H7 (cell line): ENCODE measurements at places on chromosomes 4 and X. TPM values are rescaled to one million over a fixed set of nuclear protein-coding genes. Genes with fewer than 3 reads are reported as not detected.

- no peak for DNase-seq
Measured at GRCh38 chr4:13601048-13601447, 26.5 kb downstream of the BOD1L1 start.

GRCh38 chr4:93065790-93066189, 762.0 kb downstream of the GRID2 start:
- no peak for DNase-seq

GRCh38 chr4:15809058-15809457, 30.9 kb downstream of the CD38 start:
- DNase-seq: no peak

DNA sequence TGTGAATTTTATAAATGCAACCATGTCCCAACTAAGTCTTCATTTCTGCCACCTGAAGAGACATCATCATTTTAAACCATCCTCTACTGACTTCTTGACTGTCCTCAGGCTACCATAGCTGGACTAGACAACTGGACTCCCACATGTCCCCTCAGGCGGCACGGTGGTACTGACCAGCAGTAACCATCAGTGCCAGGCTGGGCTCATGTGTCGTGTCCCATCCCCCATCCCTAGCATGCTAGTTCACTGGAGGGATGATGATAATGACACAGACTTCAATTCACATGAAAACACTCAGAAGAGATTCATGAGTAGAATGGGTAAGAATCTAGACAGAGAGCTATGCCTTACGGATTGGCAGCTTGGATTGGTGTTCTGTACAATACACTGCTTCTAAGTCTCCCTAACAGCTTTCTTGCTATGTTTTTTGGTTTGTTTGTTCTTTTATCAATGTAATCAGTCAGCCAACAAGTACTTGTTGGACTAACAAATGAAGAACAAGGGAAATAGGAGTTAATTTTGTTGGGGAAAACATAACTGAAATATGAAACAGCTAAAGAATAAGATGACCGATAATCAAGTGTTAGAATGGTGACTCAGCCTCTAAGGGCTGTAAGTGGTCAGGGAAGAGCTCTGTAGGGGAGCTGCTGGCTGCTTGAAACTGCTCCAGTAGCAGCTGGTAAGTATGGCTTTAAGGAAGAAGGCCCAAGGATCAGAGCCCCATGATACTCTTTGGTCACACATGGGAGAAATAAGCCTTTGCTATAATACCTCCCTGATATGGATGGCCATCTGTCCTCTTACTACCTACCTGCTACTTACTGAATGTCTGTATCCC, 10.3 kb downstream of the ZDHHC9 start:
- no peak for DNase-seq

GRCh38 chr4:128338634-128339355, 51.2 kb upstream of the PGRMC2 start:
- DNase-seq: no peak

TCEAL6 gene
- total RNA-seq: not detected in 2 replicates

FDCSP gene
- not detected in 2 replicates for total RNA-seq

TMPRSS11F gene
- total RNA-seq: not detected in 2 replicates
